Myometrial cell (primary cell): ENCODE measurements at places on chromosomes 3 and 15. TPM values are rescaled to one million over a fixed set of nuclear protein-coding genes. Genes with fewer than 3 reads are reported as not detected.

CCR8 gene
- not detected in 2 replicates for total RNA-seq

P2RY1 gene
- under 0.01 and 0.18 TPM in 2 replicates for total RNA-seq

STRA6 gene
- 9.4 and 11.2 TPM in 2 replicates for total RNA-seq

ADGRG7 gene
- total RNA-seq = not detected in 2 replicates

PYGO1 gene
- total RNA-seq = 2.0 and 3.9 TPM in 2 replicates

MCTP2 gene
- 0.18 and 0.58 TPM in 2 replicates for total RNA-seq

NAALADL2 gene
- total RNA-seq = 0.86 and 0.89 TPM in 2 replicates

DNAH12 gene
- total RNA-seq = not detected in 2 replicates

C15orf62 gene
- under 0.01 and 0.18 TPM in 2 replicates for total RNA-seq

IP6K2 gene
- total RNA-seq = 50.9 and 57.1 TPM in 2 replicates

PROK2 gene
- not detected in 2 replicates for total RNA-seq

FSTL1 gene
- 500 and 637 TPM in 2 replicates for total RNA-seq

TEX264 gene
- total RNA-seq = 55.3 and 64.9 TPM in 2 replicates

SKOR1 gene
- under 0.01 TPM in 1 of 2 replicates, not detected in the other for total RNA-seq

ALG1L2 gene
- not detected in 2 replicates for total RNA-seq

CLPX gene
- 20.5 and 28.2 TPM in 2 replicates for total RNA-seq

SPSB4 gene
- total RNA-seq = not detected in 2 replicates

AQR gene
- 15.6 and 18.4 TPM in 2 replicates for total RNA-seq

RBM6 gene
- 28.0 and 28.9 TPM in 2 replicates for total RNA-seq

ABI3BP gene
- 13.3 and 16.1 TPM in 2 replicates for total RNA-seq

NUP210 gene
- total RNA-seq = 0.86 TPM in 1 of 2 replicates, not detected in the other

CCDC54 gene
- total RNA-seq = not detected in 2 replicates

SLC27A2 gene
- total RNA-seq = 1.4 TPM in 1 of 2 replicates, not detected in the other

XYLB gene
- total RNA-seq = 2.0 and 3.2 TPM in 2 replicates

VPS13C gene
- 23.1 and 28.0 TPM in 2 replicates for total RNA-seq

MB21D2 gene
- total RNA-seq = 14.2 and 16.1 TPM in 2 replicates

ERICH6 gene
- 0.35 TPM in 1 of 2 replicates, not detected in the other for total RNA-seq

KLHL24 gene
- 16.7 and 32.8 TPM in 2 replicates for total RNA-seq

ISL2 gene
- total RNA-seq = under 0.01 and 1.7 TPM in 2 replicates

RTP1 gene
- not detected in 2 replicates for total RNA-seq

DAPK2 gene
- 0.29 and 1.8 TPM in 2 replicates for total RNA-seq
